Spinal cord (tissue), 10 donors: ENCODE measurements at places on chromosomes 16 and 17.

GRCh38 chr16:85577899-85578598, 35.1 kb upstream of the GSE1 start:
- DNase-seq, result no peak

- DNase-seq, result peak; percentile 51
These were observed 30.3 kb upstream of the ADORA2B start for GRCh38 chr17:15914400-15915170.

DNA sequence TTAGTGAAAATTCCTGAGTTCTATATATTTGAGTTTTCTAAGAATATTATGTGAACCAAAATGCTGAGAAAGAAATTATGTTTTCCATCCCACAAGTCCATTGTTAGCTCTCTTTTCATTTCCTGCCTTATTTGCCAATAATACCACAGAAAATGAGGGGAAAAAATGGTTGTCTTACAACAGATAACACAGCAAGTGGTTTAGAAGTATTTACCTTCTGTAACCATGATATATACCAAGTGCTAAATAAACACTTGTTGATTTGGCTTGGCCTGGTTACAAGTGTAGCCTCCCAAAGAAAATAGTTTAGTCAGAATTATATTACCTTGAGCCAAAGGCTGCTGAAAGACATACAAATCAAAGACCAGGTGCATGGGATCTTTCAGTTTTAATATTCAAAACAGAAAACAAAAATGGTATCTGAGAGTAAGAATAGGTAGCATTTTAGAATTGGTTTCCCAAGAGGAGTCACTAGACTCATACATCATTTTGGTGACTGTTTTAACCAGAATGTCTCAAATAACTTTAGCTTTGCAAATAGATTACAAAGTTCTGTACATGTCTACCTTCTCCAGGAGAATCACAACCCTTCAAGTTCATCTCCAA, 439.8 kb upstream of the DYNLRB2 start:
- no peak for DNase-seq

DNA sequence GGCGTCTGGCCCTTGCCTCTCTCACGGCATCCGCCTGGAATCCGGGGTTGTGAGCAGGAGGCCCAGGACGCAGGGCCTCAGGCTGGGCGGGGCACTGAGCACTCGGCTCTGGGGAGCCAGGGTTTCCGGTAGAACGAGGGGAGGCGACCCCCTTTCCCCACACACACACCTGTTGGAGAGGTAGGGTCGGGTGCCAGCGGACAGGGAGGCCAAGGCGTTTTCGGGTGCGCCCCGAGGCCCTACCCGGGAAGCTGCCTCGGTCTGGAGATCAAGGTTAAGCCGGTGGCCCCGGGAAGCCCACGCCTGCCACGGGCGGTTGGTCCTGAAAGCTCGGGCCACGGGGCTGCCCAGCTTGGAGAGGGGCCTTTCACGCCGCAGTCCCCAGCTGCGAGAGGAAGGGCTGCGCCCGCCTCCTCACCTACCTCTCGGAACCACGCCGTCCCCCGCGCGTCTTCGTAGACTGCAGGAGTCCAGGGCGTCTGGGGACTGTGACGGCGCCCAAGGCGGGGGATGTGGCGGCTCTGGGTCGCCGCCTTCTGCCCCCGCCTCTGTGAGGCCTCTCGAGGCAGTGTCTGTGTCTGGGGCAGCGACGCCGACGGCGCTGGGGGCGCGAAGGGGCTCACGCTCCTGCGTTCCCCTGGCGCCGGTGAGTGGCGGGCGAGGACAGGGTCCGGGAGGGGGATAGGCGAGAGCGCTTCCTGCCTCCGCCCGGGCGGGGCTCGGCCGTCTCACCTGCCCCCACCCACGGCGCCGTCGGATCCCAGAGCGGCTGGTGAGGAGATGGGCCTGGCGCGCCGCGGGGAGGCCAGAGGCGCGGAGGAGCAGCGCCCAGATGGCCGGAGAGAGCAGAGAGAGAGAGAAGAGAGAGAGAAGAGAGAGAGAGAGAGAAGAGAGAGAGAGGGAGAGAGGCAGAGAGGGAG, 20.3 kb upstream of the HOXB9 start:
- no peak for DNase-seq

DNA sequence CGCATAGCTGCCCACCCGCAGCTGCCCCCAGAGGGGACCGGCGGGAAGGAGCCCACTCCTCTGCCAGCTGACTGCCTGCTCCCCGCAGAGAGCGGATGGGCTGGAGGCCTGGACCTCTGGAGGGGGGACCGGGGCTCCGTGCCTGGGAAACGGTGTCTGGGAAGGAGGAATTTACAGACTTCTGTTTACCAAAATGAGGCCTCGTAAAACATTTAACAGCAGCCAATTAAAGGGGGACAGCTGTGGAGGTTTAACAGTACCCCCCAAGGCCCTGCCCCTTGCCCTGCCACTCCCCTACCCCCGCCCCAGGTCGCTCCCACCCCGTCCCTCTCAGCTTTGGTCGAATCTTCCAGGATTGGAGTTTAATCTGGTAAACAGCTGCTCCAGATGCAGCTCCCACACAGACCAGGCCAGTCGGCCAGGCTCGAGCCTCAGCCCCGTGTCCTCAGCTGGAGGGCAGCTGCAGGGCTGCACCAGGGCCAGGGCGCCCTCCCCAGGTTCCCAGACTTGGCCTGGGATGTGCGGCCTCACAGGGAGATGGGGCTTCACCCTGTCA, 41.1 kb downstream of the BAHCC1 start:
- no peak for DNase-seq

DNA sequence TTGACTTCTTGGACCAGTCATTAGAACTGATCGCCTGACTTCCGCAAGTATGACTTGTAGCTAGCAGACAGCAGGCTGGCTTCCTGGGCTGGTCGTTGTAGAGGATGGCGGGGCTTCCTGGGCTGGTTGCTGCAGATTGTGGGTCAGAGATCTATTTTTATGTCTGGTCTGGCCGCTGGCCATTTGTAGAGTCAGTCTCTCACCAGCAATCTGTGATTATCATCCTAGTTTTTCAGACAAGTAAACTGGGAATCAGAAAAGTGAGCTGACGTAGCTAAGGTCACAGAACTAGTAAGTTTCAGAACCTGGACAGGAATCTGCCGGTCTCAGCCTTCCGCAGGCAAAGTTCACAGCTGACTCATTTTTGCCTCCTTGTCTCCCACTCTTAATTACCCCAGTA, 19.1 kb downstream of the GPR142 start:
- DNase-seq, result no peak

DNA sequence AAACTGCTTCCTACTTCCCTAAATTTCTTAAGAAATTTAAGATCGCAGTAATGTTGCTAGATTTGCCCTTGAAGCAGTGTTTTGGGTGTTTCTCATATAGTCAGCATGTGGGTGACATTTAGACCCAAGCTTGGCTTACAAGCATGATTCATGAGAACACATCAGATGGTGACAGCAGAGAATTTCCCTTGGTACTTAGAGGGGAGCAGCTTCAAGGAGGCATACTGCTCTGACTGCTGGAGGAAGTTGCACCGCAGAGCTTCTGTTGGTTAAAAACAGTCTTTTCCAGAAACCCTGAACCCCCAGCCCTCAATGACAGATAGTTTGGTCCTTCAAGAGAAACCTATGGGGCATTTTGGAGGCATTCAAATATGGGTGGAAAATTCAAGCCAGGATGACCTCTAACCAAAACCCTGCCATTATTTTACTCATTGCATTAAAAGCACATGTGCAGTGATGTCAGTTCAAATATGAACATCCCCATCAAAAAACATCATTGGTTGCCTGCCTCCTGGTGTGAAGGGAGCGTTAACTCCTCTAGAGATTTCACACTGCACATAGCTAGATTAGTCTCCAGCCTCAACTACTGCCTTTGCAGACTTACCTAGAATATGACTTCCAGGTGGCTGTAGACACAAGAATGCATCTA, 201.5 kb upstream of the CACNG5 start:
- no peak for DNase-seq

DNA sequence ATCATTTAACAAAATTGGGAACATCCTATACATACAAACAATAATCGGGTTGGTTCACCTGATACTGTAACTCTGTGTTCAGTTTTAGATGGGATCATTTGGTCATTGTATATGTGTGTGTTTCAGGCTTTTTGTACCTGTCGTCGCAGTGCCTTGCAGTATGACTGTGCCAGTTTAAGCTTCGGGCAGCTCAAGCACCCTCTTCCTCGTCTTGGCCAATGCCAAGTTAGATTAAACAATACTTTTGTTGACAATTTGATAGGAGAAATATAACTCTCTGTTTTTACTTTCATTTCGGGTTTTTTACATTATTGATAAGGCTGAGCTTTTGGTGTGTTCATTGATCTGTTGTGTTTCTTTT, 37.0 kb upstream of the ARHGAP17 start:
- no peak for DNase-seq

DNA sequence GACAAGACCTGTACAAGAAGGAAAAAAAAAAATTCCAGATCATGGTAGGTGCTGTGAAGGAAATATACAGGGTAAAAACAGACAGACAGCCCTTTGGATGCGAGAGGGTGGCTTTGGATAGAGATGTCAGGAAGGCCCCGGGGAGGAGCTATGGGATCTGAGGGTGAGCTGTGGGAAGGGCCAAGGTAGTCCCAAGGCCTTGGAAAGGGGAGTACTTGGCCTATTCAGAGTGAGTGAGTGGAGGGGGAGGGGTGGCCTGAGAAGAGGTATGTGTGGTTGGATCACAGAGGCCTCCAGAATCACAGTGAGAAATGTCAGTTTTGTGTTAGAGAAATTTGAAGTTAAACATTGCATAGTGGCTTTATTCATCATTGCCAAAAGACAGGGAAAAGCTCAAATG, 31.2 kb upstream of the AKTIP start:
- DNase-seq, result no peak

DNA sequence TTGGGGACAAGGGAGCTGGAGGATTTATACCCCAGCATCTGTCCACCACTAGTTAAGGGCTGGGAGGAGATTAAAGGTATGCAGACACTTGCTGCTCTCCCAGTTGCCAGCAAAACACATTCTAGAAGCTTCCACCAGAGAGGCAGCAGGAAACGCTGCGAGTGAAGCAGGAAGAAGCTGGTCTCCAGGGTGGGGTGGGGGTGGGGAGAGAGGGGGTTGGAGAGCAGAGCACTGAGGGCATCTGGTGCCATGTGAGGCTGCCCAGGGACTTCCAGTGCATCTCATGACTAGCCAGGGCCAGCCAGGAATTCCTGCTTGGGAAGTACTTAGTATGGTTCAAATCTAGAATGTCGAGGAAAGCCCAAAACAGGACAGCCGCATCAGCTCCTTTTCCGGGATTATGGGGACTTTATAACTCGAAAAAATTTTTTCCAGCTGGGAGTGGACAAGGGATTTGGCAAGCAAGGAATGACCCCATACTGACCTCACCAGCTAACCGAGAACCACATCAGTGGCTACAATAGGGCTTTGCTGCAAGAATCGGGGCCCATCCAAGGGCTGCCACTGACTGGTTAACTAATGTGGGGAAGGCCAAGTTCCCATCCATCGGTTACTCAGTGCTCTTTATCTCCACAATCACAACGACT, 26.2 kb upstream of the AXIN2 start:
- no peak for DNase-seq

GRCh38 chr16:68743664-68744063, 6.6 kb downstream of the CDH1 start:
- no peak for DNase-seq

- peak; percentile 84 for DNase-seq
These were observed 5.3 kb upstream of the CAVIN1 start for GRCh38 chr17:42428141-42428944.

- DNase-seq, result no peak
These were observed 15.6 kb upstream of the FOXF1 start for GRCh38 chr16:86494565-86495356.

DNA sequence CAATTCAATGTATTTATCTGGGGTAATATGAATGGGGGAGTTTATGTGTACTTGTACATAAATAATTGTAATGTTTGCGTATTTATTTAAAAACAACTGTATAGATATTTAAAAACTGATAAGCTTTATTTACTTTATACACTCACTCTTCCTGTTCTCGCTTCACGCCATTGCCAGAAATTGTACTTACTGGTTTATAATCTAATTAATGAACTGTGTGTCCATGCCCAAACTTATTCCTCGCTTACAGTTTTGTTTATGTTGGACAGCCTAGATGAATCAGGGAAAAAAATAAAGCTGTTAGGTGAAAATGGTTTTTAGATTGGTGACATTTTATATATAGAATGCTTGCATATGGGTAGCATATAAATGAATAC, 30.8 kb downstream of the AATF start:
- DNase-seq, result no peak

GRCh38 chr16:57751539-57752202, 16.1 kb downstream of the KATNB1 start:
- no peak for DNase-seq

GRCh38 chr17:59829217-59830006, 63.3 kb downstream of the TUBD1 start:
- no peak for DNase-seq

- no peak for DNase-seq
These were observed 193.3 kb downstream of the HS3ST3B1 start for GRCh38 chr17:14494161-14494560.

- no peak for DNase-seq
These were observed 11.4 kb upstream of the CLDN9 start for GRCh38 chr16:3001316-3001715.

DNA sequence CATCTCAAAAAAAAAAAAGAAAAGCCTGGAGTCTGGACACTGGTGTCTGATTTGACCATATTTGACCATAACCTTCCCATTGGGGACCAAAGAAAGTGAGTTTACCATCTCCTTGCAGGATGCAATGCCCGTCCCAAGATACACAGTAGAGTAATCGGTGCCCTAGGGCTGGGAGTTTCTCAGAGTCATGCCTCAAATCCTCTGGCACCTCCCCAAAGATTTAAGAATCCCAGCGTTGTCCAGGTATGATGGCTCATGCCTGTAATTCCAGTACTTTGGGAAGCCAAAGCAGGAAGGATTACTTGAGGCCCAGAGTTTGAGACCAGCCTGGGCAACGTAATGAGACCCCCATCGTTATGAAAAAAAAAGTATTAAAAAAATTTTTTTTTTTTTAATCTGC, 5.0 kb downstream of the PITPNM3 start:
- no peak for DNase-seq

- no peak for DNase-seq
These were observed 14.8 kb downstream of the PDP2 start for GRCh38 chr16:66894948-66895688.

- DNase-seq, result no peak
These were observed 7.2 kb downstream of the ABHD15 start for GRCh38 chr17:29559640-29560039.

- no peak for DNase-seq
These were observed 4.3 kb upstream of the SLFN11 start for GRCh38 chr17:35377706-35378105.

DNA sequence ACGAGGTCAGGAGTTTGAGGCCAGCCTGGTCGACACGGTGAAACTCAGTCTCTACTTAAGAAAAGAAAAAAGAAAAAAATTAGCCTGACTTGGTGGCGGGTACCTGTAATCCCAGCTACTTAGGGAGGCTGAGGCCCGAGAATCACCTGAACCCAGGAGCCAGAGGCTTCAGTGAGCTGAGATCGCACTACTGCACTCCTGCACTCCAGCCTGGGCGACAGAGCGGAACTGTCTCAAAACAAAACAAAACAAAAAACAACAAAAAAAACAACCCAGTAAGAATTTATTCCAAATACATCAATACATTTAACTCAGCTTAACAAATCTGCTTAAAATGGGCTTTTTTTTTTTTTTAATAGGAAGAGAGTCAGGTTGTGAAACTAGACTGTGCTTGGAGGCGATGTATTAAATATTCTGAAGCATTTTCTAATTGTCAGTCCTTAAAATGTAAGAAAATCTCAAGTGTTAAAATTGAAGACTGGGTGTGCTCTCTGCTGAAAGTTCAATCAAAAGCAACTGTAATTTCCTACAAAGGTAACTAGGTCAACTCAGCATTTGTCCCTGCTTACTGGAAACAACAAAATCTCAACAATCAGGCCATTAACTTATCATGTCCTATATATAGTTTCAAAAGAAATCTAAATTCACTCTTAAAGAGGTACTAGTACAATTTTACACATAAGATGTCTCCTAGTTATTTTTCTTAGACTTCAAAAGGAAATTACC, 23.2 kb downstream of the KANSL1 start:
- DNase-seq, result no peak
